Stimulated activated CD8-positive, alpha-beta memory T cell treated with anti-CD3 and anti-CD28 coated beads, Interleukin-7, amount 100 ng/mL, for 24 hours (primary cell): ENCODE measurements at places on chromosomes 13 and 19.

- DNase-seq = no peak
Measured at GRCh38 chr13:110575322-110576069, 14.0 kb upstream of the RAB20 start.

- DNase-seq = no peak
Measured at GRCh38 chr19:33740811-33741396, 55.8 kb upstream of the KCTD15 start.

GRCh38 chr19:14871619-14872230 is 14.2 kb downstream of the OR7A17 start:
- DNase-seq = no peak

DNA sequence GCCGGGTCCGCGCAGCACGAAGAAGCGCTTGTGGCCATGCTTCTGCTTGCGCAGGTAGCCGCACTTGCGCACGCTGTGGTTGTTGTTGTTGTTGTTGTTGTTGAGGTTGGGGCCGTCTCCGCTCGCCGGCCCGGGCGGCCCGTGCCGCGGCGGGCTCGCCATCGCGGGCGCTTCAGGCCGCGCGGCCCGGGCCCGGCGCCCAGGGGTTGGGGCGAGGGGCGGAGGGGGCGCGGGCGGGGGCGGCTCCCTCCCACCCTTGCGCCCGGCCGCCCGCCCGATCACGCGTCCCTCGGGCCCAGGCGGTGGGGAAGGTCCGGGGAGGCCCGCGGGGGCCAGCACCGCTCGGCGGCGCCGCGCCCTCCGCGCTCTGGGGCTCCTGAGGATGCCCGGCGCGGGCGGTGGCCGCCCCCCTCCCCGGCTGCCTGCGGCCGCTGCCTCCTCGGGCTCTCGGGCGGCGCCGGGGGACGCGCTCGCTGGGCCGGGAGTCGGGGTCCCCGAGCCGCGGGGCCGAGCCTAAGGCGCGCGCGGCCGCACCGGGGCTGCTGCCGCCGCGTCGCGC is 412 bp downstream of the IRS2 start:
- DNase-seq = no peak

GRCh38 chr13:106382534-106382933 is 152.9 kb downstream of the EFNB2 start:
- no peak for DNase-seq

DNA sequence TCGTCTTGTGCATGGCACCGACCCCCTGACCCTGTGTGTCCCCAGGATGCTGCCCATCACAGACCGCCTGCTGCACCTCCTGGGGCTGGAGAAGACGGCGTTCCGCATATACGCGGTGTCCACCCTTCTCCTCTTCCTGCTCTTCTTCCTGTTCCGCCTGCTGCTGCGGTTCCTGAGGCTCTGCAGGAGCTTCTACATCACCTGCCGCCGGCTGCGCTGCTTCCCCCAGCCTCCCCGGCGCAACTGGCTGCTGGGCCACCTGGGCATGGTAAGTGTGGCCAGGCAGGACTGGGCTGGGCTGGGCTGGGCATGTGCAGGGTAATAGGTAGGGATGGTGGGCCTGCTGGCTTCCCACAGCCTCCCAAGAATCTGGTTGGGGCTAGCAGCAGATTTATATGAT is 17.0 kb downstream of the CYP4F22 start:
- no peak for DNase-seq

DNA sequence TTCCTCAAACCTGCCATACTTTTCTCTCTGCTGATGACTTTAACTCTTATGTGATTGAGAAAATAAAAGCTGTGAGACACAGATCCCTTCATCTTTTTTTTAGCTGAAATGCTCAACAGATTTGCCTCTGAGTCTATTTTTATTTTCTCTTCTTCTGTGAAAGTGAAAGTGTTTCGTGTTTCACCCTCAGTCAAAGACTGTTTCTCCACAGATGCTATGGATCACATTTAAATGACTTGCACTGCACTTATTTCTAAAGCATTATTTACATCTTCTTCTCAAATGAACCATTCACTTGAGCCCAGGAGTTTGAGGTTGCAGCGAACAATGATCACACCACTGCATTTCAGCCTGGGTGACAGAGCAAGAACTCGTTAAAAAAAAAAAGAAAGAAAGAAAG is 890.1 kb upstream of the PCDH20 start:
- DNase-seq = no peak

- DNase-seq = peak; percentile 26
Measured at GRCh38 chr19:34269968-34270621, 15.7 kb downstream of the GARRE1 start.

DNA sequence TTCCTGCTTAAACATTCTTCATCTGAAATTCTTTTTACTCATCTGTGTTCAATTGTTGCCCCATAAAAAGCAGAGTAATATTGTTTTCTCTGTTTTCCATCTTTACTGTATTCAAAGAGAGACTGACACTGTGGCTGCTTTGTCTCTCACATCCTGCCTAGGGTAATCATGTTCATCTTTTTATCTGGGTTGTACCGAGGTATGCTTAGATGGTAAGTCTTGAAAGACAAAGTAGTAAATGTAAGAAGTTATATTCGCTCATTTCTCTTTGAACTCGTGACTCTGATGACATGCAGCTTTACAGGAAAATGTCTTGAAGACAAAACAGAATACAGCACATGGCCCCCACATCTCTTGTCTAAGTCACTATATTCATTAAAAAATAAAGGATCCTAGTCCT is 20.0 kb upstream of the CYSLTR2 start:
- DNase-seq = no peak

GRCh38 chr19:41395355-41395754 is 1.8 kb downstream of the EXOSC5 start:
- no peak for DNase-seq

DNA sequence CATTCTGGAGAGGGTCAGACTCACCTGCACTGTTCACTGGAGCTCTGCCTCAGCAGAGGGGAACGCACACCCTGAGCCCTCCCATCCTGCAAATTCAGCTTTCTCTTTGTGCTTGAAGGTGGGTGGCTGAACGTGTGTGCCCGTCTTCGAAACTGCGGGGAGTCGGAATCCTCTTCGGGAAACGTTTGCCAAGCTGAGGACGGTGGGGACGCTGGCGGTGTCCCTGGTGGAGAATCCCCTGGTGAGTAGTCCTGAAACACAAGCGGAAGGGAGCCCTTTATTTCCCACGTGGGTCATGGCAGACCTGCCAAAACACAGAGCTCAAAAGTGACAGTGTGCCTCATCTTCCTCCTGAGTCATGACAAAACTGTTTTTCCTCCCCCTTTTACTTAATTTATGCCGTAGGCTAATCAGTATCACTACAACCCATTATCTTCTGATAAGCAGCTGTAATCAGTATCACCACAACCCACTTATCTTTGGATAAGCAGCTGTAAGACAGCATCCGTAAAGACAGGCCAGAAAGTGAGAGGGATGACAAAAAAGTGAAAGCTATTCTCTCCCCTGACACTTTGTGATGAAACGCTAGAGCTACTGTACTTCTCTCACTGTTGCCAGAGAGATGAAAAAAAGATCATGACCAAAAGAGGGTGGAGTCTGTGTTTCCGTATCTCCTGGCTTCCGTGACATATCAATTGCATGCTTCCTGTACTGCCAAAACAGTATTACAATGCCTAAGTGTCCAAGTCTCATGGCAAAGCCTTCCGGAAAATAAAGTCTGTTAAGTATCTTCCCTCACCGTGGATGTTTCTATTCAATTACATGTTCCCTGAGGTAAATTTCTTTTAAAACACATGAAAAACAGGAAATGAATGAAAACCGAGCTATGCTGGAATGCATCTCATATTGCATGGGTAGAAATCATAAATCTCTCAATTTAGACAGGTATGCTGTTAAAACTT is 155.5 kb downstream of the TBC1D4 start:
- DNase-seq = peak; percentile 23

DNA sequence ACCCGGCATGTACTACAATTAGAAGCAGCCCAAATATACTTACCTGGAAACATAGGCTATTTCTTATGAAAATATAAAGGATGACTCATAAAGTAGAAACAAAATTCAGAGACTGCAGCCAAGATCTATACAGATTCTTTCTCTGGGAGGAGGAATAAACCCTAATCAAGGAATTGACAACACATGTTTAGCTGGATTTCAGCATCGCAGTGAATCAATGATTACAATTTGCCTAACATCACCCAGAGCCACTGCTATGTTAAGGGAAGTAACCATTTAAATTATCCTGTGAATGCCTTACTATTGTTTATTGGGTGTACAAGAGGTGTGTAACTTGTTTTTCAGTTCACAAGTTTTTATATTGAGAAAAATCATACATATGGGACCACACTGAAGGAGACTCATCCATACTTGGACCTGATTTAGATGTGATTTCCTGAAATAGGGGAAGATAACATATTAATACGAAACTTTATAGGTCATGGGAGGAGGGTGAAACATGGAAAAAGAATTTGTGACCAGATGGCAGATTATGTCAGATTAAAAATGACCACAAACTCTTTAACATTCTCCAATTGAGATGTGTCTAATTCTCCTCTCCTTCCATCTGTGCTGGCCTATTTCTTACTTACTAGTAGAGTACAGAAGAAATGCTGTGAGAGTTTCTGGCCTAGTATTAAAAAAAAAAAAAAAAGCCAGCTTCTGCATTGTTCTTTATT is 1168.4 kb downstream of the SLITRK1 start:
- no peak for DNase-seq

DNA sequence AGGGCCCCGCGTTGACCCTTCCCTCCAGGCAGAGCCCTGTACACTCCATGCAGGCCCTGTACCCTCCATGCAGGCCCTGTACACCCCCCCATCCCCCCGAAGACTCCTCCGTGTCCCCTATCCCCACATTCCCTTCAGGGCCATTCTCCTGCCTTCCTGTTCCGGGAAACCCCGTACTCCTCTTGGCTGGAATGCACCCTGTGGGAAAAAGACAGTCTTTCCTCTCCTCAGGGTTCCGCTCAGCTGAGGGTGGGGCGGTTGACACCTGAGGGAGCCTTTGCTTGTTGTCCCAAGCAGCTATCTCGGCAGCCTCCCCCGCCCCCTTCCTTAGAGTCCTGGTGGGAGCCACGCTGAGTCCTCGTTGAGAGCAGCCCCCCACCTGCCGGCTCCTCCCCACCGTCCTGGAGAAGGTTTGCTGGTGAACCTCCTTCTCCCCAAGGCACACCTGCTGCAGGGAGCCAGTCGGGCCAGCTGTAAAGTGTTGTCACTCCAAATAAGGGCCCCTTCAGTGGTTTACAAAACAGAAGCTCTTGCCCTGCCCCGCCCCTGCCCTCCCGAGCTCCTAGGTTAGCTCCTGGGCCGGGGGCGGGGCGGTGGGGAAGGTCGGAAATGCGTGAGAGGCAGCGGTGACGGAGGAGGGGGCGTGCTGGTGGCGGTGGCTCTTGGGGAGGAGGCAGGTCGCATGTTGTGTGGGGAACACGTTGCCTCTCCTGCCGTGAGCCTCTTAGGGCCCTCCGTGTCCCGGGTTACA is 1.5 kb downstream of the GNA11 start:
- DNase-seq = peak; percentile 8

- no peak for DNase-seq
Measured at GRCh38 chr13:101691341-101691860, 238.9 kb downstream of the ITGBL1 start.

GRCh38 chr19:7961920-7962626 is 18.6 kb upstream of the TIMM44 start:
- DNase-seq = no peak

- DNase-seq = no peak
Measured at GRCh38 chr19:14494910-14495671, 836 bp downstream of the GIPC1 start.

DNA sequence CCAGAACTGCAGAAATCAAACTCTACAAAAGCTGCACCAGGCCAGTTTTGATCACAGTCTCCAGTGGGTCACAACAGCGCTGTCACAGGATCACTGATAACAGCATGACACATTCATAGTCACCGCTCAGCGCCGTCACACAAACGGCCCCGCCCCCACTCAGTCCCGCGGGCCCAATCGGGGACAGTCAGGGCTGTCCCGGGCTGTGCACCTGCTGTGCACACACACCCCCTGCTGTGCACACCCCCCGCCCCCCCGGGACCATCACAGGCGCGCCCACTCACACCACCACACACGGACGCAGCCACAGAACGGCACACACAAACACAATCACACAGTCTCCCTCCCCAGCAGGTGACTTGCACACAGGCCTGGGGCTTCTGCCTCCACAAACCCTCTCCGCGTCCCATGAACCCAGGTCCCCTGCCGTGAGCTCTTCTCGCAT is 435 bp upstream of the ZNF382 start:
- DNase-seq = peak; percentile 78

DNA sequence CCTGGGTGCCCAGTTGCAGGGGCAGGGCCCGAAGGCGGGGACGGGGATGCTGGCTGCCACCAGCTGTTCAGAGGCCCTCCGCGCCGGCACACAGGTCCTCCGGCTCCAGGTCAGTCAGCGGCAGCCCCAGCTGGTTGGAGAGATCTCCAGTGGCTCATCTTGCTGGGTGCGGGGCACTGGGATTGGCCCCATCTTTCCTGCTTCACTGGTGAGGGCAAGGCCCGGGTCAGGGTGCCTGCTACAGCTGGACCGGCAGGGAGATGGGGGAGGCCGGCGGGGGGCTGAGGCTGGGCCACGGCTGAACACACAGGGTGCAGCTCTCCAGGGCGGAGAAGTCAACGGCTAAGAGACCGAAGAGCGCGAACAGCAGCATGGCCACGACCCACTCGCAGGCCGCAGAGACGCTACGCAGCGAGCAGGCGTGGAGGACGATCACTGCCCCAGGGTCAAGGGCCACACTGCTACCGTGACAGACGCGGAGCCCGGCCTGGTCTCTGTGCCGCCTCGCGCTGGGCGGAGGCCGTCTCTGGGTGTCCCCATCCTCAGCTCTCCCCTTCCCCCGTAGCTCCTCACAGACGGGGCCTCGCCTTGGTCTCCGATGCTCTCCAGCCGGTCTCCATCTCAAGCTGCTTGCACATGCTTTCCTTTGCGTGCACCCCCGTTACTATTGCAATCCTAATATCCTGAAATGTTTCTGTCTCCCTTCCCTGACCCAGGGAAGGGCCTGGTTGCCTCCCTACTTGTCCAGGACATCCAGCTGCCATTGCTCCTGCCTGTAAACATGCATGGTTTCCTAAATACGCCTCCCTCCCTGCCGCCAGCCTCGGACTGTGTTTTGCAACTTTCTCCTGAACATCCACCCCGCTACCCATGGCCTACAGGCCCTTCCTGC is 12.3 kb downstream of the TMEM150B start:
- no peak for DNase-seq
